Nucleus accumbens (tissue), 56 donors: ENCODE measurements at places on chromosomes 16 and 17.

DNA sequence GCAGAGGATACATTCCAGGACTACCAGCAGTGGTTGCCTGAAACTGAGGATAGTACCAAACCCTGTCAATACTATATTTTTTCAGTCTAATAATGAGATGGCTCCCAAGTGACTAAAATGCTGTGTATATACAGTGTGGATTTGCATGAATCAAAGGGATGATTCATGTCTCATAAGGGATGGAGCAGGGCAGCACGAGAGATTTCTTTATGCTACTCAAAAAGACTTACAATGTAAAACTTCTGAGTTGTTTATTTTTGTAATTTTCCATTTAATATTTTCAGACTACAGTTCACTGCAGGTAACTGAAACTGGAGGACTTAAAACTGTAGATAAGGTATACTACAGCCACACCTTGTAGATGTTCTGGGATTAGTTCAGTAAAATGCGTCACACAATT, 674.7 kb upstream of the SALL1 start:
- DNase-seq: no peak

DNA sequence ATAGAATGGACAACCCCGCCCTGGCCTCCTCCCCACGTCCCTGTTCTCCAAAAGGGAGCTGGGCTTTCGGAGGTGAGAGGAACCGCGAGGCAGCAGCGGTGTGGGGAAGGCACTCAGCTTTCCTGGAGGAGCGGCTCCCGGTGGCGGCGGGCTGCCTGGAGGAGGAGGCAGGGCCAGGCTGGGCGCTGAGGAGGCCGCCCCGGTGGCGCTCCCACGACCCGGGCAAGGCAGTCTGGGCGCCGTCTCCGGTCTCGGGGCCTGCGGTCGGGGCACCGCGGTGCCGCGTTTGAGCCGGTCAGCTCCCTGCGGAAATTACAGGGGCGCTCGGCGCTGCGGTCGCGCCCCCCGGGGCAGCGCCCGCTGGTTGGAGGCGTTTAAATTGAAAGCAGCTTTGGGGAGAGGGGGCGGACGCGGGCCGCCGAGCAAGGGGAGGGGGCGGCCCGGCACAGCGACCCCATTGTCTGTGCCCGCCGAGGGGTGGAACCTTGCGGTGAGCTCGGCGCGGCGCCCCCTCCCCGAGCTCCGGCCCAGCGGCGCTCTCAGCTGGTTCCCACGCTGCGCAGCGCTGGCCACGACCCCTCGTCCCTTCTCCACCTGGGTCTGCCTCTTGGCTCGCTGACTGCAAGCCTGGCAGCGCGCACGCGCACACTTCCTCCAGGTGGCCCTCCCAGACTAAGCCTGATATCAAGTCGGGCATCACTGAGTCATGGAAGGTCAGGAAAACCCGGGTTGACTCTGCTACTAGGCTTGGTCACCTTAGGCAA, 58.7 kb upstream of the DLX4 start:
- DNase-seq: no peak

DNA sequence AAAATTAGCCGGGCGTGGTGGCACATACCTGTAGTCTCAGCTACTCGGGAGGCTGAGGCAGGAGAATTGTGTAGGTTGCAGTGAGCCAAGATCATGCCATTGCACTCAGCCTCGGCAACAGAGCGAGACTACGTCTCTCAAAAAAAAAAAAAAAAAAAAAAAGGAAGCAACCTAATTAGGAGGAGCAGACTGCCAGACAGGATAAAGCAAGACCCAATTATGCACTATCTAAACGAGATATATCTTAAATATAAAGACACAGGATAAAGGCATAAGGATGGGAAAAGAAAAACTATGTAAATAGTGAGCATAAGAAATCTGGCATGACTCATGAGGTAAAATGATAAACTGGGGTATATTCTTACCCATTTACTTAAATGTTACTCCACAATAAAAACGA, 4.9 kb downstream of the TXNDC11 start:
- no peak for DNase-seq

DNA sequence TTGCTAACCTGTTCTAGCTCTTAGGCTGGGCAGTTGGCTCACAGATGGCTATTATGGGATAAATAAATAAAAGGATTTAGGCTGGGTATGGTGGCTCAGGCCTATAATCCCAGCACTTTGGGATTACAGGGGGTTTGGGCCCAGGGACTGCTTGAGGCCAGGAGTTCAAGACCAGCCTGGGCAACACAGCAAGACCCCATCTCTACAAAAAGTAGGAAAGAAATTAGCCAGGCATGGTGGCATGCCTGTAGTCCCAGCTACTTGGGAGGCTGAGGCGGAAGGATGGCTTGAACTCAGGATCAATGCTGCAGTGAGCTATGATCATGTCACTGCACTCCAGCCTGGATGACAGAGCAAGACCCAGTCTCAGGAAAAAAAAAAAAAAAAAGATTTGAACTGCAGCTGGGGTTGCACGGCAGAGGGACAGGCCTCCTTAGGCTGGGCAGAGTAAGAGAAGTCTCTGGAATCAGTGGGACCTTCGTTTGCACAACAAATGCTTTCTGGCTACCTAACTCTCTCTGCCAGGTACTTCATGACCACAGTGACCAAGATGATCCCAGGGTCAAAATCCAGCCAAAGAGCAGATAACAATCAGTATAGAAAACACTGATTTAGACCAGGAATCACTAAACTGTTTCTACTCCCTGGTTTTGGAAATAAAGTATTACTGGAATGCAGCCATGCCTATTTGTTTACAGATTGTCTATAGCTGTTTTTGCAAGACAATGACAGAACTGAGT, 6.8 kb downstream of the RUSF1 start:
- DNase-seq: no peak

GRCh38 chr16:23957287-23957686, 121.5 kb downstream of the PRKCB start:
- DNase-seq: no peak

GRCh38 chr16:84314373-84314772, 19.7 kb downstream of the WFDC1 start:
- no peak for DNase-seq

GRCh38 chr16:58428621-58429542, 36.6 kb downstream of the GINS3 start:
- no peak for DNase-seq

- no peak for DNase-seq
These were observed 44.0 kb downstream of the PLCG2 start for GRCh38 chr16:81823111-81823510.

DNA sequence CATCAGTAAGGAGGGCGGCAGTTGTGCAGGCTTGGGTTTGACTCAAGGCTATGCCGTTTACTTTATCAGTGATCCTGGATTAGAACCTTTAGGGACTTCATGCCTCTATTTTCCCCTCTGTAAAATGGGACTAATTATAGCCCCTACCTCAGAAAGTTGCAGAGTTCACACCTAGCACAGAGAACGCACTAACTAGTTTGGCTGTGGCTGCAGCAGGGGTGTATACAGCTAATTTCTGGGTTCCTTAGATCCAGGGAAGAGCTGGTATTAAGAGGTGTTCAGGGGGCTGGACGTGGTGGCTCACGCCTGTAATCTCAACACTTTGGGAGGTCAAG, 267.3 kb downstream of the CPPED1 start:
- DNase-seq: no peak

DNA sequence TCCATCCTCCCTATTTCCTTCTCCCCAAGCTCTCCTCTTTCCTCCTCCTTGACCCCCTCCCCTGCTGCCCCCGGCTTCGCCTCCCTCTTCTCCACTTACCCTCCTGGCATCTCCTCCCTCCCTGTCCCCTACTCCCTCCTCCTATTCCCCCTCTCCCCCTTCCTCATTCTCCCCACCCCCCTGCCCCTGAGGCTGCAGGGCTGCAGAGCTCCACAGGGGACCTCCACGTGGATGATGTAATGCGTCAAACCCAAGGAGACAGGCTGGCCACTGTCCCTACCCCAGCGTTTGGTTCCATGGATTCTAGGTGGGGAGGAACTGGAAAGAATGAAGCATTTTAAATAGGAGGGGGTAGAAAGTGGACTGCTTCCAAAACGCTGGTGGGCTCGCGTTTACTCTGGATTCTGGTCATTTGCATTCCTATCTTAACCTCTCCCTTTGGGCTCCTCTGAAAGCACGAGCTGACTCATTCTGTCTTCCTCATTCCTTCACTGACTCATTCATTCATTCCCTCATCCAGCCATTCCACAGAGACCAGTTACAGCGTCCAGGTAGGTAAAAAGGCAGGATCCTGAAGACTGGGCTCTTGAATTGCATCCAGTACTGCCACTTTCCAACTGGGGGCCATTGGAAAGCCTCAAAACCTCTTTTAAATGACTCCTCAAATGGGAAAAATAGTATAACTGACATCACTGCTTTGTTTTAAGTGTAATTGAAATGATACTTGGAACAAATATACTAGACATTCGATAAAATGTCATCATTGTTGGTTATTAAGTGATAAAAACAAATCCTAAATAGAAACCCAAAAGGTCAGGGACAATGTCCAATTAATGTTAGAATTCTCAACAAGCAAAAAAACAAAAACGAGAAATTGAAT, 943 bp upstream of the COTL1 start:
- DNase-seq: no peak

DNA sequence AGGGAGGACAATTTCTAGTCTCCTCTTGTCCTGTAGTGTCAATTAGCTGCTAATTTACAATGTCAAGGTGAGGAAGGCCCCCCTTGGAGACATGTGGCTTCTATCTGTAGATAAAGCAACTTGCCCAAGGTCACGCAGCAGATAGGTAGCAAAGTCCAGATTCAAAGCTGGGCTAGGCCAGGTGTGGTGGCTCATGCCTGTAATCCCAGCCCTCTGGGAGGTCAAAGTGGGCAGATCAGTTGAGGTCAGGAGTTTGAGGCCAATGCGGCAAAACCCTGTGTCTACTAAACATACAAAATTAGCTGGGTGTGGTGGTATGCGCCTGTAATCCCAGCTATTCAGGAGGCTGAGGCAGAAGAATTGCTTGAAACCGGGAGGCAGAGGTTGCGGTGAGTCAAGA, 11.1 kb downstream of the TRPV3 start:
- DNase-seq: no peak

DNA sequence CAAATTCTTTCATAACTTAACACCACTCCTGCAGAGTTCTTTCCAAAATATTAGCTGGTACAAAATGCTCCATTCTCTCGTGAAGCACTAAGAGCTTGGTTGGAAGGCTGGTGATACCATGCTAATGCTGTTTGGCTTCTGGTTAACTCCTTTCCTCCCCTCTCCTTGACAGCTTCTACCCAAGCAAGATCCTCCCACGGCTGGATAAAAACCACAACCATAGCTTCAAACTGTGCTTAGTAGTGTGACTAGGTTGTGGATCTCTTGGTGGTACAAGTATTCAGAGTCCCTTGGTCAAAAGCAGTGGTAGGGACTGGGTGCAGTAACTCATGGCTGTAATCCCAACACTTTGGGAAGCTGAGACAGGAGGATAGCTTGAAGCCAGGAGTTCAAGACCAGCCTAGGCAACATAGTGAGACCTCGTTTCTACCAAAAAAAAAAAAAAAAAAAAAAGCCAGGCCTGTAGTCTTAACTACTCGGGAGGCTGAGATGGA, 2.3 kb downstream of the PHAF1 start:
- no peak for DNase-seq

GRCh38 chr17:64682261-64683181, 20.4 kb upstream of the SMURF2 start:
- DNase-seq: no peak

DNA sequence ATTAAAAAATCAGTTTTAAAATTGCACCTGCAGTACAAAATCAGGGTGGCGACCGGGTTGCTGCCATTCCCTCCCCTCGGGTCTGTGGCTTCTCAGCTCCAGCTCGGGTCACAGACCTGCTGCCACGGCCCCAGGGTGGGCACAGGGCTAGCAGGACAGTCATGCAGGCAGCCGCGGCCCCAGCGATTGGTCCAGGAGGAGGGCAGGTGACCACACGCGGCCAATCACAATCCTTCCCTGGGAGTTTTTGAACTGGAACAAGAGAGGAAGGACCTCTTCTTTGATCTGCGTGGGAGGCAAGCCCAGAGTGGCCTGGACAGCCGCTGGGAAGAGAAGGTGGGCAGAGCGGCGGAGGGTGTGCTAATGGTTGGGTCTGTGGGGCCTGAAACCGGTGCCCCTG, 25.5 kb downstream of the CBFA2T3 start:
- no peak for DNase-seq

- DNase-seq: no peak
These were observed 50.9 kb downstream of the BCL7C start for GRCh38 chr16:30842971-30843370.

DNA sequence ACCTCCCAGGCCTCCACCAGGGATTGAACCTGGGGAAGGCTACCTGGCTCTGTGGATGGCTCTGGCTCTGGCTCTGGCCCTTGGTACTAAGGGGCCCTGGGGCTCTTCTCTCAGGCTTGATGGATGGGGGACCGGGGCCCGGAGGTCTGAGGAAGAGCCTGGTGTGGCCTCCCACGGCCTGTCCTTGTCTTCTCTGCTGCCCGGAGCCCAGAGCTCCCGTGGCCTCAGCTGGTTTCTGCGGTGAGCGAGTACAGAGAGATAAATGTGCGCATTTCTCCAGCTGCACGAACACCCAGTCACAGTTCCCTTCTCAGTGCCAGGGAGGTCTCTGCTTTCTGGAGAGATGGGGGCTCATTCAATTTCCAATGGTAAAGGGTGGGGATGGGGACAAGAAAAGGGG, 9.2 kb downstream of the MGAT5B start:
- no peak for DNase-seq

GRCh38 chr17:45170931-45171337, 9.3 kb downstream of the HEXIM2 start:
- peak; percentile 20 for DNase-seq

DNA sequence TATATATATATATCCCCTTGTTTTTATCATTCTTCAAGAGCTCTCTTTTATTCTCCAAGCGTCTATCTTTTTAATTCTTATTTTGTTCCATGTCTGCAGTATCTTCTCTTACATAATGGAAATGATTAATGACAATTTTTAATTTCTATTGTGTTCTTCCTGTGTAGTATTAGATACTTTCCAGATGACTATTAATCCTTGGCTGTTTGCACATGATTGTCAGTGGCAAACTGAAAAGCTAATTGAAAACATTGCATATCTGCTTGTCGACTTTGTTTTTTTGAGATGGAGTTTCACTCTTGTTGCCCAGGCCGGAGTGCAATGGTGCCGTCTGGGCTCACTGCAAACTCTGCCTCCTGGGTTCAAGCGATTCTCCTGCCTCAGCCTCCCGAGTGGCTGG, 124.7 kb downstream of the BCAS3 start:
- no peak for DNase-seq

GRCh38 chr17:57684711-57685498, 60.2 kb downstream of the CCDC182 start:
- no peak for DNase-seq

GRCh38 chr17:77899498-77899897, 59.0 kb upstream of the TNRC6C start:
- DNase-seq: no peak

DNA sequence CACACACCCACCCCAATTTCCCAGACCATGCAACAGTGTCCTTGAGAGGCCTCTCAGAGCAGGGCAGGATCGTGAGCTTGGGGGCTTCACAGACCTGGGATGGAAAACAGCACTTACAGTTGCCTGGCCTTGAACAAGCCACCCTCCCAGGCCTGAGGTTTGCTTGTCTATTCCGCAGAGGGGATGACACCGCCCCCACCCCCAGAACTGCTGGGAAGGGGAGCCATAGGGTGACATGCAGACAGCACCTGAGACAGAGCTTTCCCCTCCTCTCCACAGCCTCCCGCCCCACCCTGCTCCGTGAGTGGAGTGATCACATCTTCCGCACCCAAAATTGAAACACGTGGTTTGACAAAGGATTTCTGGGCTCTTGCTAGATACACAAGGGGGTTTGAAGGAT, 131.5 kb upstream of the TNRC6C start:
- DNase-seq: peak; percentile 43
